ENCODE measurements at places on chromosomes 7 and 10. TPM values are rescaled to one million over a fixed set of nuclear protein-coding genes. Genes with fewer than 3 reads are reported as not detected.

GRCh38 chr7:92973293-92973731 is 136.9 kb upstream of the CDK6 start:
- DNase-seq = no peak
- no peaks in the 10 kb centered on the region for H3K4me1 ChIP-seq
- H3K27me3 ChIP-seq = no peaks in the 10 kb centered on the region
- H3K27ac ChIP-seq = no peak overlapping the region

DNA sequence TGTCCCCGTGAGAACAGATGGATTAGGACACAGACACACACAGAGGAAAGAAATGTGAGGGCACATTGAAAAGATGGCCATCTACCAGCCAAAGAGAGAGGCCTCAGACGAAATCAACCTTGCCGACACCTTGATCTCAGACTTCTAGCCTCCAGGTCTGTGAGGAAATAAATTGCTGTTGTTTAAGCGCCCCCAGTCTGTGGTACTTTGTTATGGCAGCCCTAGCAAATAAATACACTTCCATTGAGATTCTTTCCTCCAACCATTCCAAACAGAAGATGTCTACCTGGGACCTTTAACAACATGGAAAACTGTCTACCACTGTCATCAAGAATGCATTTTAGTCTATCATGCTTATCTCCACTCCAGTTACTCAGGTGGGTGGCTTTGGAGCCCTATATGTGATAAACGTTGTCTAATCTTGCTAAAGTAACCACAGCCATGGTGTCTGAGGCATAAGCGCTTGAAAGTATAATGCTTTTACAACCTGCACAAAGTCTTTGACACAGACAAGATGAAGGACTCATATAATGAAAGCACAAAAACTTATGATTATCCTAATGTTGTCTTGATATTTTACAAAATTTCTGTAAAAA is 244.3 kb downstream of the MTERF1 start:
- no peaks in the 10 kb centered on the region for H3K27me3 ChIP-seq
- no peak overlapping the region for H3K27ac ChIP-seq
- H3K4me3 ChIP-seq = no peak overlapping the region
- no peaks in the 10 kb centered on the region for H3K36me3 ChIP-seq
- no peaks in the 10 kb centered on the region for H3K4me1 ChIP-seq

GRCh38 chr10:80461208-80462183 is 7.4 kb downstream of the TSPAN14 start:
- no peak overlapping the region for H3K27ac ChIP-seq
- no peaks in the 10 kb centered on the region for H3K27me3 ChIP-seq

- no peak overlapping the region for H3K4me3 ChIP-seq
- H3K36me3 ChIP-seq = peaks cover 96% of the 10 kb centered on the region
- no peak overlapping the region for H3K27ac ChIP-seq
- H3K27me3 ChIP-seq = no peaks in the 10 kb centered on the region
- DNase-seq = no peak
Measured at GRCh38 chr10:121490871-121491519, 107.2 kb downstream of the FGFR2 start.

DNA sequence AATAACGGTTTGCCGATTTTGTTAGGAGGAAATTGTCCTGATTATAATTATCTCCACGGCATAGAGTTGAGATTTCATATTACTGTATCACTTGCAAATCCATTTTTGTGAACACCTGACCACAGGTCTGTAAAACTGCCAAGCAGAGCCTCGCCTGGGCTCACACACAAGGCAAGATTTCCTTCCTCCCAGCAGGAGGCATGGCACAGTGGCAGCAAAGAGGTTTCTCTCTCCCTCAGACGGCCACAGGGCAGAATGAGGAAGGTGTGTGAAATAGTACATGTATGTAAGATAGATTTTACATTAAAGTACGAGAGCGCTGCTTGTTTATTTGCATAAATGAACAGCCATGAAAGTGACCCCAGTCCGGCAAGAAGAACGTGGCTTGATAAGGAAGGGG is 130.1 kb downstream of the CELF2 start:
- H3K4me3 ChIP-seq = no peak overlapping the region
- no peak for DNase-seq
- no peaks in the 10 kb centered on the region for H3K27me3 ChIP-seq
- H3K27ac ChIP-seq = no peak overlapping the region
- peaks cover 15% of the 10 kb centered on the region for H3K4me1 ChIP-seq

- H3K27ac ChIP-seq = no peak overlapping the region
- H3K4me1 ChIP-seq = no peaks in the 10 kb centered on the region
Measured at GRCh38 chr10:3474266-3474665, 301.7 kb upstream of the PITRM1 start.

DNA sequence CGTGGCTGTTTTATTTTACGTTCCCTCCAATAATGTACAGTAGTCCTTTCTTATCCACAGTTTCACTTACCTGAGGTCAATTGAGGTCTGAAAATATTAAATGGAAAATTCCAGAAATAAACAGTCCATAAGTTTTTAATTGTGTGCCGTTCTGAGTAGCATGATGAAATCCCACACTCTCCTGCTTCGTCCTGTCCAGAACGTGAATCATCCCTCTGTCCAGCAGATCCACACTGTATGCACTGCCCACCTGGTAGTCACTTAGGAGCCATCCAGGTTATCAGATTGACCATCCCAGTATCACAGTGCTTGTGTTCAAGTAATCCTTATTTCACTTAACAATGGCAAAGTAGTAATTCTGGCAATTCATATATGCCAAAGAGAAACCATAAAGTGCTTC is 46.3 kb downstream of the STARD3NL start:
- H3K27me3 ChIP-seq = no peaks in the 10 kb centered on the region
- peaks cover 9% of the 10 kb centered on the region for H3K36me3 ChIP-seq
- no peaks in the 10 kb centered on the region for H3K4me1 ChIP-seq

- no peaks in the 10 kb centered on the region for H3K36me3 ChIP-seq
- no peak for DNase-seq
- H3K4me1 ChIP-seq = no peaks in the 10 kb centered on the region
Measured at GRCh38 chr10:34962866-34963265, 127.3 kb downstream of the CUL2 start.

GRCh38 chr7:92731335-92732063 is 104.9 kb downstream of the CDK6 start:
- no peak for DNase-seq
- H3K27ac ChIP-seq = no peak overlapping the region
- H3K36me3 ChIP-seq = no peaks in the 10 kb centered on the region
- no peak overlapping the region for H3K4me3 ChIP-seq

DNA sequence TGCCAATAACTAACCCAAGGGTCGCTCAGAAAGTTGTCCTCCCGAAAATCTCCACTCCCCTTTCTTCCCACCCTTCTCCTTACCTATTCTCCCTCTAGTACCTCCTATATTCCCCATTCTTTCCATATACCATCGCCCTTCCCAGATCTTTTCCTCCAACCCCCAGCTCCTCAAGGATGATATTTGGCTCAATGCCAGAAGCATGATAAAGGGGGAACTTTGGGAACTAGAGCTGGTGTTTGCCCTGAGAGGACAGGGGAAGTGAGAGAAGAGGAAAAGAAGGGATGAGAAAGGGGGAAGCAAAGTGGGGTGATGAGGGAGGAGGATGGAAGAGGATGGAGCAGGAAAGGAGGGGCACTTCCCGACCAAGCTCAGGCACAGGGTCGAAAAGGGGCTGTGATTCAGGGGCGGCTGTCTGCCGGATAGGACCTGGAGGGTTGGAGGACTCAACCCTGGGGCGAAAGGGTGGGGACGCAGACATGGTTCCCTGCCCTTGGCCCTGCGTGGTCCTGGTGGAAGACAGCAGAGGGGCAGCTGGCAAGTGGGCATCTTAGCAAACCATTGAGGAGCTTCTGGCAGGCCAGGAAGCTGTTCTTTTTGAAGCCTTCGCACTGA is 1.8 kb downstream of the OIT3 start:
- peaks cover 3% of the 10 kb centered on the region for H3K4me1 ChIP-seq
- H3K4me3 ChIP-seq = no peak overlapping the region
- H3K27me3 ChIP-seq = no peaks in the 10 kb centered on the region

DNA sequence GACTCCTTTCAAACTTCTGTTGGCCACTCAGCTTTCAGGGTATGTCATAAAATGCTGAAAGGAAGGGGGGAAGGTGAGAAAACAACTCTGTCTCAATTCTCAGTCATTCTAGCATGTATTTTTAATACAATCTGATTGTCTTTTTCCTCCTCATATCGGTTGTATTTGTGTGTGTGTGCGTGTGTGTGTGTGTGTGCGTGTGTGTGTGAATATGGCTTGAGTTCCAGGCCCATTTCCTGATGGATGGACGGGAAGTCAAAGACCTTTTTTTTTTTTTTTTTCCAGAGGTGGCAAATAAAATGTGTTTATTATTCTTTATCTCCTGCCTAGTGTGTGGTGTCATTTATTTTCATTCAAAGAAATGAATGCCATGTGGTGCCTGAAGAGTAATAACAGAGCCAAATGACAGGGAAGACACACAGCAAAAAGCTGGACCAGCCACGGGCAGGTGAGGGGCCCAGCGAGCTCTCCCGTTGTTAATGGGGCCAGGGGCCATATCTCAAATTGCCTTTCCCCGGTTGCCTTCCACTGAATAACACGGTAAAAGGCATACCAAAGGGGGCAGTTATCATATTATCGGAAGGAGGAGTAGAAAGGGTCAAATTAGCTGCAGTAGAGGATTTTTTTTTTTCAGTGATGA is 3.1 kb upstream of the PLXNA4 start:
- H3K27me3 ChIP-seq = peaks cover 41% of the 10 kb centered on the region
- no peak overlapping the region for H3K4me3 ChIP-seq
- H3K4me1 ChIP-seq = no peaks in the 10 kb centered on the region
- no peaks in the 10 kb centered on the region for H3K36me3 ChIP-seq

- no peaks in the 10 kb centered on the region for H3K4me1 ChIP-seq
- no peaks in the 10 kb centered on the region for H3K27me3 ChIP-seq
- H3K36me3 ChIP-seq = no peaks in the 10 kb centered on the region
- H3K4me3 ChIP-seq = no peak overlapping the region
- no peak for DNase-seq
Measured at GRCh38 chr10:96902731-96903358, 70.7 kb downstream of the LCOR start.

DNA sequence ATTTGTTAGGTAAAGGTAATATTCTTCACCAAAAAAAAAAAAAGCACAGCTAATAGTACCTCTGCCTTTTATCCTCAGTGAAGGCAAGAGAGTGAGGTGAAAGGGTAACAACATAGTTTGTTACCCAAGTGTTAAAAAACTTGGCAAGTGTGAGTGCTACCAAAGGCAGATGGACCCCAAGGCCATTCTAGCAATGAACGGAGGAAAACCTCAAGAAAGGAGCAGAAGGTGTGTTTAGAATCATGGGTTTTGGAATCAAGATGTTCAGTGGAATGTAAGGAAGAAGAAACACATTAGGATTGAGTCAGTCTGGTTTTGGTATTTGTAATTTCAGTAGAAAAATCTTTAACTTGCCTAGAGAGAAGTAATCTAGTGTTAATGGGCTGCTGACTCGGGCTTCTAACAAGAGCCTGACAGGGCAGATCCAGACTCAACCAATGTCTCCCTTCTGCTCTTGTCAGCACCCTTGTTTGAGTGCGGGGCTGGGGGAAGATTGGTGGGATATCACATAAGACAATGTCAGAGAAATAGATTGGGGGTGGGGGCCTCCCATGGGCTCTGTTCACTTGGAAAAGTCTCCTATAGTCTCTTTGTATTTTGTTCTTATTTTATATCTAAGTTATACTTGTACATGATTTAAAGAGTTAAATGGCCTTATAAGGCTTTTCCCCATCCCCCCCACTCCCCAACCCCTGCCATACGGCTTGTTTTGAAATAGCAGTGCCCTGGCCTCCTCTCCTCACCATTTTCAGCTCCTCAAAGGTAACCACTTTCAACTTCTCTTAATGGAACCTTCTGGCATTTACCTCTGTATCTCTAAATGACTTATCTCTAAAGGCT is 44.4 kb downstream of the SCD start:
- H3K4me3 ChIP-seq = no peak overlapping the region
- H3K4me1 ChIP-seq = no peaks in the 10 kb centered on the region
- DNase-seq = no peak
- peaks cover 24% of the 10 kb centered on the region for H3K36me3 ChIP-seq
- H3K27me3 ChIP-seq = no peaks in the 10 kb centered on the region

DNA sequence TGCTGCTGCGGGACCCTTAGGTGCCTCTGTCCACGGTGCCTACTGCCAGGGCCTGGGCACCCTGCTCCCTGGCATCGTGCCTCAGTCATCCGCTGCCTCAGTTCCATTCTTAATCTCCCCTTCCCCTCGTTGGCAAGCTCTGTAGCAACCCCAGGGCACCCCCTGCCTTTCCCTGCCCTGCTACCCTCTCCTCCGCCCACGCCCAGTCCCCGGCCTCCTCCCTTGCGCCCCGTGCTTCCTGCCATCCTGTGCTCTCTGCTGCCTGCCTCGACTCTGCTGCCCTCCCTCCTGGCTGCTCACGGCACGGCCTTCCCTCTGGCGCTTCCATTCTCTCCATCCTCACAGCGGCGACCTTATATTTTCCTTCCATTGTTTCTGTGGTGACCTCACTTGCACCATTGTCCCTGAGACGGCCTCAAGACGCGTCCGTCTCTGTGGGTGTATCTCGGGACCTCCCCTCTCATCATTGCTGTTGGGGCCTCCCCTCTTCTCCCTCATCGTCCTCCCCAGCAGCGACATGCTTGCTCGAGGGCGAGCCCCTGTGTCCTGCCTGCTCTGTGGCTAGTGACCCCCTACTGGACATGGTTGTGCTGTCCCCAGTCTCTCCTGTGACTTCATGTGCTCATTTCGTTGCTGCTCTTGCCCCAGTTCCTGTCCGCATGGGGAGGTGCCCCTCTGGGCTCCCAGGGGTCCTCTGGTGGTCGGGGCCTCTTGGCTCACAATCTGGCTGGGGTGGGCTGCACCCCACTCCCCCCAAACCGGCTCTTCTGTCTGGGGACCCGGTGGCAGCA is 35.3 kb downstream of the AGAP3 start:
- no peak overlapping the region for H3K4me3 ChIP-seq
- peaks cover 51% of the 10 kb centered on the region for H3K36me3 ChIP-seq
- DNase-seq = no peak
- no peak overlapping the region for H3K27ac ChIP-seq
- no peaks in the 10 kb centered on the region for H3K27me3 ChIP-seq
- H3K4me1 ChIP-seq = peaks cover 3% of the 10 kb centered on the region

GRCh38 chr7:623464-623863 is 103.0 kb upstream of the DNAAF5 start:
- DNase-seq = no peak
- peaks cover 61% of the 10 kb centered on the region for H3K36me3 ChIP-seq

GRCh38 chr7:81457852-81458522 is 311.9 kb downstream of the HGF start:
- DNase-seq = no peak
- no peaks in the 10 kb centered on the region for H3K36me3 ChIP-seq
- no peaks in the 10 kb centered on the region for H3K27me3 ChIP-seq
- H3K4me1 ChIP-seq = no peaks in the 10 kb centered on the region
- H3K4me3 ChIP-seq = no peak overlapping the region
- no peak overlapping the region for H3K27ac ChIP-seq

TRIM74 gene
- total RNA-seq = not detected

ACTL6B gene
- 0.33 TPM for total RNA-seq

PDE1C gene
- 0.31 TPM for total RNA-seq

CUL2 gene
- 43.5 TPM for total RNA-seq

DIP2C gene
- total RNA-seq = 7.6 TPM

NUTM2B gene
- 0.07 TPM for total RNA-seq

HHEX gene
- total RNA-seq = 1.8 TPM
